ENCODE measurements at places on chromosomes 6 and 20.

DNA sequence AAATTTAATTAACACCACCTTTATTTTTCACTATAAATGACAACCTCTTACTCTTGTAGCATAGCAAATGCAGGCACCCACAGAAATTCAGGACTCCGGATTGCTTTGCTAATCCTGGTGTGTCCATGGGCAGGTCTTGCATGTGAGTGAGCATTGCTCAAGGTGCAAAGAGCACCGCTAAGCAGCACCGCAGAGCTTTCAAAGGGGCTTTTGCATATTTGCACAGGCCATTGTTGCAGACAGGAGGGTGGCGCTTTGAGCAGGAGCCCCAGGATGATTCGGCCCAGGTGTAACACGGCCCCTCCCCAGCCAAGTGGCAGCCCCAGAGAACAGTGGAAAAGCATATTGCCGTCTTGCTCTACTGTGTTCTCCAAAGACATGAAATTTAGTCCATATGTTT is 293.2 kb downstream of the NRN1 start:
- DNase-seq: no peak

DNA sequence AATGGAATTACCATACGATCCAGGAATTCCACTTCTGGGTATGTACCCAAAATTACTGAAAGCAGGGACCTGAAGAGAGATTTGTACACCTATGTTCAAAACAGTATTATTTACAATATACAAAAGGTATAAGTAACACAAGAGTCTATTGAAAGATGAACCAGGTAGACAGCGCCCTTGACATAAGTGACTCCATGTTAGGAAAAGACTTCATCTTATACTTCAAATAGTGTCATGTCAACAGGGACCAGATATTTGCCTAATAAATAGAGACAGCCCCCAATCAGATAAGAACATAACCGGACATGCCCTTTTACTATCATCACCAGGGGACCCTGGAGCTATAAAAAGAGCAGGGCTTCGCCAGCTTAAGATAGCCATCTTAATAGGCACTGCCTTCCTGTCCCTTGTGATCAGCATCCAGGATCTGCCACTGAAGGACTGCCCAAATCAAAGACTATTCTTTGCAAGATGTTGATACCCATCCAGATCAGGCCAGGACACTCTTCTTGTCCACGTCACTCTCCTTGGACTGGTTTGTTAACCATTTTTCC is 309.0 kb upstream of the SULF2 start:
- no peak for DNase-seq

DNA sequence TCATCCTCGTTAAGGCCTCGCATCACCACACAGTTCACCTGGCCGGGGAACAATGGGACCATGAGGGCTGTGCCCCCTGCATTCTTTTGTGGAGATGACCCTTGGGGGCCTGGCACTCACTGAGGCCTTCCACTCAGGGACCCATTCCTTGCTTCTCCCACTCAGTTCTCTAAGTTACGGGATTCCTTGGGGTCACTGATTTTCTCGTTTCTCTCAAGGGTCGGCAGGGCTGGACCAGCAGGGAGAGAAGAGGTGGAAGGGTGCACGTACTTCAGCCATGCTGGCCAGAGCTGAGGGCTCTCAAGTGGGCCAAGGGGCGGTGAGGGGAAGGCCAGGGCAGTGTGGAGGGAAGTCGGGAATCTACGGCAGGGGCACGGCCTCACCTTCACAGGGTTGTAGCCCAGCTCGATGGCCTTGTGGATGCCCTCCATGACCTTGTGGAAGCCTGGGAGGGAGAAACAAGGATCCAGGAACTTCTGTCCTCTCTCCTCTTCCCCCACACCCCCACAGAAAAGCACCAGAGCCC is 20.8 kb downstream of the MOCS1 start:
- DNase-seq: no peak

- no peak for DNase-seq
Measured at GRCh38 chr6:19873031-19873430, 35.9 kb downstream of the ID4 start.

- DNase-seq: no peak
Measured at GRCh38 chr20:44031781-44032582, 117.3 kb downstream of the TOX2 start.

DNA sequence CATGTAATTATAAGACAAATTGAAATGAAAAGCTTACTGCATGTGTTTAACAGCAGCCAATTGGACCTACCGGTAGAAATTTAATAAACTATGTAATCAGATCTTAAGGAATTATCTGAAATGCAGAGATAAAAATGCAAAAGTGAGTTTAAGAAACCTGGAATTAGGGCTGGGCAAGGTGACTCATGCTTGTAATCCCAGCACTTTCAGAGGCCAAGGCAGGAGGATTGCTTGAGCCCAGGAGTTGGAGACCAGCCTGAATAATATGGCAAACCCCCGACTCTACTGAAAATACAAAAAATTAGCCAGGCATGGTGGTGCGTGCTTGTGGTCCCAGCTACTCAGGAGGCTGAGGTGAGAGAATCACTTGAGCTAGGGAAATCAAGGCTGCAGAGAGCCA is 74.1 kb downstream of the HFE start:
- DNase-seq: no peak
